ENCODE measurements at places on chromosomes 5 and 9. TPM values are rescaled to one million over a fixed set of nuclear protein-coding genes. Genes with fewer than 3 reads are reported as not detected.

ADAMTSL2 gene
- polyA plus RNA-seq, result 2.3 TPM

SMIM33 gene
- polyA plus RNA-seq, result not detected

DNA sequence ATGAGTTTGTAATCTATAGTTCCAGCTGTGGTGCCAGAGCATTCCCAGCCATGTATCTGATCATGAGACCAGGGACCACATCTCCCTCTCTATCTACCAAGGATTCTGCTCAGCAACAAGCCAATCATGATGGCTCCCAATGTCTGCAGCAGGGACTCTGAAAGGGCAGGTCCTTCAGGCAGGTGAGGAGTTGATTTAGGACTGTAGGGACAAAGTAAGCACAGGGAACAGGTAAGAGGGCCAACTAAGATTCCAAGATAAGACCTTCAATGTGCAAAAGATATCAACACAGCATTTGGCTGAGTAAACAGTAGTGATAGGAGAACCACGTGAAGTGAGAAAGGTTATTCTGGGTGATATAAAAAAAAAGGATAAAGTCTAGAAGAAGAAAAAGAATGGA is 8.5 kb downstream of the XPA start:
- peaks cover 98% of the 10 kb centered on the region for H3K36me3 ChIP-seq
- H3K4me1 ChIP-seq, result no peaks in the 10 kb centered on the region
- H3K27ac ChIP-seq, result no peak overlapping the region
- no peak overlapping the region for H3K4me3 ChIP-seq

DNA sequence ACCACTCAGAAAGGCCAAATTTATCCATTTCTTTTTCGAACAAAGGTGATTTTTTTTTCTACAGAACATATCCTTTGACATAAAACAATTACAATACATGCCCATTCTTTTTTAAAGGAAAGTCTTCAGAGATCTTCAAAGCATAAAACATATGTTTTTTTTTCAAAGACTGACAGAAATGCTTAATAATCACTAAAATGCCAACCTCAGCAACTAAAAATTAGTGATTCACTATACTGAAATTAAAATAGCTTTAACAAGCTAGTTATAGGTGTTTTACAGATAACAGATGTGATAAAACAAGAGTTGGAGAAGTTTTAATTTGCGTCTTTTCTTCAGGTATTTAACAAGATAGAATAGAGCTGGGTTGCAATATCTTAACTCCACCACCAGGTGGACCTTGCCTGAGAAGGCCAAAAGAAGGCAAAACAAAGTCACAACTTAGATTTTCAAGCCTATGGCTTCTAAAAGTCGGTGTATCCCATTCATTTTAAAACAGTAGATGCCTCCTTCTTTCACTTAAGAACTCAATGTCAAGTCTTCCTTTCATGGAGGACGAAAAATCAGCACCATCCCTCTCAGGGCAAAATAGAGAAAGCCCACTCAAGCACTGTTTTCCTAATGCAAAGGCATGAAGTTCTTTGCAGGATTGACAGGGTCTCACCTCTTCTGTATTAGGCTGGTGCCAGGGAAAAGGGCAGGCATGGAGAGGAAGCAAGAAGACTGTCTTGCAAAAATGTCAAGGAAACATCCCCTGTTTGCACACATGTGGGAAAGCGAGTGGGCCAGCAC is 31.1 kb upstream of the CPLX2 start:
- no peaks in the 10 kb centered on the region for H3K36me3 ChIP-seq
- DNase-seq, result no peak
- H3K4me3 ChIP-seq, result no peak overlapping the region
